ENCODE measurements at places on chromosomes 7 and 10. TPM values are rescaled to one million over a fixed set of nuclear protein-coding genes. Genes with fewer than 3 reads are reported as not detected.

Gene ACSM6
- total RNA-seq = not detected

Gene SYT15
- 0.43 TPM for total RNA-seq

Gene HACD1
- total RNA-seq = 1.9 TPM

Gene TDRD1
- 0.47 TPM for total RNA-seq

Gene LIPK
- not detected for total RNA-seq

Gene KCP
- not detected for total RNA-seq

Gene AIFM2
- 3.3 TPM for total RNA-seq

Gene HOXA1
- total RNA-seq = 0.24 TPM

Gene MALRD1
- not detected for total RNA-seq

Gene DMBT1
- total RNA-seq = not detected

Gene SH2B2
- 1.4 TPM for total RNA-seq

Gene SLC26A3
- total RNA-seq = not detected

Gene LRRC17
- not detected for total RNA-seq

Gene CFTR
- not detected for total RNA-seq

Gene KCNMA1
- total RNA-seq = not detected

Gene IQUB
- not detected for total RNA-seq
